NCI-H2171 treated with DMSO at 0.1 percent for 48 hours (cell line): ENCODE measurements at places on chromosomes 1 and 21.

- DNase-seq, result no peak
Measured at GRCh38 chr1:61828805-61829204, 86.5 kb downstream of the PATJ start.

- no peak for DNase-seq
Measured at GRCh38 chr1:49971088-49971487, 52.7 kb downstream of the AGBL4 start.

GRCh38 chr1:232248276-232248820, 381.6 kb downstream of the SIPA1L2 start:
- DNase-seq, result no peak

- no peak for DNase-seq
Measured at GRCh38 chr21:43741423-43742096, 22.6 kb downstream of the PDXK start.

DNA sequence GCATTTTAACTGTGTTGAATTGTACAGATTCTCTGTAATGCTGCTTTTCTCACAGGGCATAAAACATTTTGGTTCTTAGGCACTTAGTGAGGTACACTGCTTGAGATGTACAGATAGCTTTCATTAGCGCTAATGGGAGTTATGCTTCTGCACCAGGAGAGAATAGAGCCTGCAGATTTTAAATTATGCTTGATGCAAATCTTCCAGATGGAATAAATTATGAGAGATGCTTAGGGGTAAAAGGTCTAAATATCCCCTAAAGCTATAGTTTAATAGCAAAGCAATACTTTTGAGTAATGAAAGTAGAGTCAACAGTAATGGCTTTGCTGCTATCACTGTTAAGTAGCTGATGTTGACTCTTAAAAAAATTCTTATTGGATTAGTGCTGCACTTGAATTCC, 248.9 kb downstream of the S1PR1 start:
- no peak for DNase-seq

DNA sequence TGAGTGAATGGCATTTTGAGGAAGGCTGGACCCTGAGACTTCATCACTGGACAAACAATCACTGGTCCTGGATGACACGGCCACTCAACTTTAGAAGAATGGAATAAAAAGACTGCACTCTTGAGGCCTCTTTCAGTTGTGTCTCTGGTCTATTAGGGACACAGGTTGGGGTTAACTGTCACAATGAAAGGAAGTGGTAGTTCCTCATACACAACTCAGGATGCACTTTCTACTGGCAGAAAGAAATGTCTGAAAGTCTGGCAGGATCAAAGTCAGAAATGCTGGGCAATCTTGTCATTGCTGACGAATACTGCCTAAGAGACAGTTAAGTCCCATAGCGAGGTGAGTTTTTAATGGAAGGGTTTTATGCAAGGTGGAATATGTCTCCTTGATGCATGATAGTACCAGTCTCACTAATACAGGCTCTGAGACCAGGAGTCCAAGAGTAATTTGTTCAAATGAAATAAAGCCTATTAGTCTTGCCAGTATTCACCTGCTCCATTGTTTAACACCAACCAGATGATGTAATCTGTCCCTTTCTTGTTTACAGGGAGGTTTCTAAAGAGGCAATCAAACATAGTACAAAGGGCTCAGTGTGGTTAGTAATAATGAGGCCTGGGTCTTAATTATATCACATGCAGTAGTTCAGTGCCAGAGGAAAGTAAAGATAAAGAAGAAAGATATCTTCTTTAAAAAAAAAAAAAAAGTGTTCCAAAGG, 11.2 kb upstream of the RRP15 start:
- no peak for DNase-seq

DNA sequence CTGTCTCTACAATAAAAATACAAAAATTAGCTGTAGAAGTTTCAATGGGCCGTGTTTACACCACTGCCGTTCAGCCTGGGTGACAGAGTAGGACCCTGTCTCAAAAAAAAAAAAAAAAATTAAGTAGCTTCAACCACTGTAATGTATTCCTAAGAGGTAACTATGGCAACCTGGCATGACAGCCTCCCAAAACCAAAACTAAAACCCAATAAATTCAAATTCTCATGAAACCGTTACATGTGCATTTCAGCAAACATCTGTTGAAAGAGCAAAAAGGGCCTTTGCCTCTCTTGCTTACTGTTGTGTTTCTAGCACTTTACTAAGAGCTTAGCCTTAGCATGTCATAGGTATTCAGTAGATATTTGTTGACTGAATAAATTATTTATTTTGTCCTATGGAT, 33.5 kb downstream of the ODR4 start:
- DNase-seq, result no peak

DNA sequence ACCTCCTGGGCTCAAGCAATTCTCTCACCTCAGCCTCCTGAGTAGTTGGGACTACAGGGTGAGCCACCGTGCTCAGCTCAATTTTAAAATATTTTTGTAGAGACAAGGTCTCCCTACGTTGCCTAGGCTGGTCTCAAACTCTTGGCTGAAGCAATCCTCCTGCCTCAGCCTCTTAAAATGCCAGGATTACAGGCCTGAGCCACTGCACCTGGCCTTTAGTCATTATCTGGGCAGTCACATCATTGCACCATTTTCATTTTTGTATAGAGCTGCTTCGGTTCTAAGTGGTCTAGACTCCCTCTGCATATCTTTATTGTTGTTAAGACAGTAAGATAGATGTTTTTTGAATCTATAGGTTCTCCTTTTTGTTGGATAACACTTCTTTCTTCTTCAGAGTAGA, 39.9 kb downstream of the ATF3 start:
- DNase-seq, result no peak

DNA sequence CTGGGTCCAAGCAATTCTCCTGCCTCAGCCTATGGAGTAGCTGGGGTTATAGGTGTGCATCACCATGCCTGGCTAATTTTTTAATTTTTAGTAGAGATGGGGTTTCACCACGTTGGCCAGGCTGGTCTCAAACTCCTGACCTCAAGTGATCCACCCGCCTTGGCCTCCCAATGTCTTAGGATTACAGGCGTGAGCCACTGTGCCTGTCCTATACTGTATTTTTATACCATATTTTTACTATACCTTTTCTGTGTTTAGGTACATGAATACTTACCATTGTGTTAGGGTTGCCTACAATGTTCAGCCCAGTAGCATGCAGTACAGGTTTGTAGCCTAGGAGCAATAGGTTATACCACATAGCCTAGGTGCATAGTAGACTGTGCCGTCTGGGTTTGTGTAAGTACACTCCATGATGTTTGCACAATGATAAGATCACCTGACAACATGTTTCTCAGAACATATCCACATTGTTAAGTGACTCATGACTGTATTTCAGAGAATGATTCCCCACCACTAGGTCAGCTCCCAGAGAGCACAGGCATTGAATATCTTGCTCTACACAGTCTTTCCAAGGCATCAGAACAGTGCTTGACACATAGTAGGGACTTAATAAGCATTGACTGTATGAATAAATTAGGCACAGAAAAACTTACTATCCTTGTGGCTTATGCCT, 6.0 kb upstream of the CITED4 start:
- no peak for DNase-seq
